ENCODE measurements at places on chromosomes 5 and 9.

DNA sequence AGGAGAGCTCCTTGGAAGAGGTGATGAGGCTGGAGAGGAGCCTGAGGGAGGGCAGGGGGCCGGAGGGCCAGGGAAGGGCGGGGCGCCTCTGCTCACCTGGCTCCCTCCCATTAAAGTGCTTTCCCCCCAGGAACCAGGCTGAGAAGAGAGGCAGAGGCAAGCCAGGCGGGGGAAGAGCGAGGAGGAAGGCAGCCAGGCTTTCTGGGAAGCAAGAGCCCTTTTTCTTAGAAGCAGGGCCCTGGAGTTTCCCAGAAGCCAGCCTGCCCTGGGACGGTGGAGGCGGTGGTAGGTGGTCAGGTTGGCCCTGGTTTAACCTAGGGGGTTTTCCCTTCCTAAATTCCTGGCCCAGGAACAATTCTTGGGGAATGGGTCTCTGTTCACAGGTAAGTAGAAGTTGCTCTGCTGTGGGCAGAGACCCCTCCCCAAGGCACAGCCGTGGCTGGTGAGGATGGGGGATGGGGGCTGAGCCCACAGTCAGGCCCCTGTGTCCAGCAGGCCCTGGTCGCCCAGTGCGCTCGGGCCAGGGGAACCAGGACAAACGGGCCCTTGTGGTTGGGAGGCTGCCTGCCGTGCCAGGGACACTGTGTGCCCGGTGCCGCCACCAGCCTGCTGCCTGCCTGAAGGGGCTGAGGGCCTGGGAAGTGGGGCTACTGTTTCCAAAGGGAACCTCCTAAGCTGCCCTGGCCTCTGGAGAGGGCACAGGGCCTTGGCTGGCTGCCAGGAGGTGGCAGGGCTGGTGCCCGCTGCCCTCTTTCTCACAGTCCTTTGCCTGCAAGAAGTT, 16.6 kb upstream of the RALGDS start:
- peak; percentile 40 for DNase-seq

- no peak for DNase-seq
These were observed 618.0 kb downstream of the BRINP1 start for GRCh38 chr9:118751077-118751847.

GRCh38 chr9:91211919-91212318, 149.8 kb downstream of the AUH start:
- no peak for DNase-seq

- no peak for DNase-seq
These were observed 206.1 kb downstream of the SLIT3 start for GRCh38 chr5:169094586-169095409.
